ENCODE measurements at places on chromosomes 5 and 9.

DNA sequence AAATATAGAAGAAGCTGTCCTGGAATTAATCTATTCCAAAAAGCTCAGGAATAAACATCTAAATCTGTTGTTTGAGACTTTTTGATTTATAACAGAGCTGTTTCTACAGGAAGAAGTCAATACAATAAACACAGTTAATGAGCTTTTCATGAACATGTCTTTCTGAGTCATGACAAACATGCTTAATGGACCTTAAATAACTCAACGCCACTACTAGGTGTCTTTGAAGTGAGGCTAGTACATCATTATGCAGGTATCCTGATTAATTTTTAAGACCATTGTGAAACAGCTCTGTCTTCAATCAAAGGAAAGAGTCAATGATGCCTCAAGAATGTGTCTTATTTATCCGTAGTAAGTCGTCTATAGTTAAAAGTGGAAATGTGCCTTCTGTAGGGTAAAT, 131.6 kb downstream of the GABRB2 start:
- no peak for DNase-seq

- no peak for DNase-seq
These were observed 81.0 kb downstream of the ESM1 start for GRCh38 chr5:54904425-54904824.

GRCh38 chr5:173328844-173329490, 753 bp upstream of the STC2 start:
- no peak for DNase-seq

DNA sequence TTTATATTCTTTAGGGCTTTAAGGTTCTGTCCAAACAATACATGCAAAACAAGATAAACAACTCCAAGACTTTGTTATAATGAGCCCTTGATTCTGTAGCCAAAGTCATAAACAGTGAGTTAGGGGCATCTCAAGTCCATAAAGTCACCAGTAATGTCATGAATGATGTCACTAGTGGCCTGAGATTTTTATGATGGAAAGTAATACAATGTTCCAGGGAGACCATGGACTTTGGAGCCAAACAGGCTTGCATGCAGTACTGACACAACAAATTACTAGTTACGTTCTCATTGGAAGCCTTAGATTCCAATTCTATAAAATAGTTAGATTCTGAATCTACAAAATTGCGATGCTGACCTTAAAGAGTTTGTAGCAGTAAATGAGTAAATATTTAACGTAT, 280.0 kb downstream of the HINT1 start:
- no peak for DNase-seq

DNA sequence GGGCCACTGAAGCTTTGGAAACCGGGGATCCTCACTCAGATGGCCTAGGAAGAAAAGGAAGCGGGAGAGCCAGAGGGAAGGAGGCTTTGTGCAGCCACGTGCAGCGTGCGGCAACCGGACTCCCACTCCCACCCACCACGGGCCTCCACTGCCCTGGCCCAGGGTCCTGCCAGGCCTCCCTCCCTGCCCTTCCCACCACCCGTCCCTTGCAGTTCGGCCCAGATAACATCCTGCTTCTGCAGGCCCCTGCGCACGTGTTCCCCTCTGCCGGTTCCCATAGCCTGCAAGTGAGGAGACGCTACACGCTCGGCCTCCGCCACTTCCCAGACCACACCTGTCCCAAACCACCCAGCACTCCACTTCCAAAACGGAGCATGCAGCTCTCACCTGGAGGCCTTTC, 4.3 kb upstream of the LHX3 start:
- no peak for DNase-seq

DNA sequence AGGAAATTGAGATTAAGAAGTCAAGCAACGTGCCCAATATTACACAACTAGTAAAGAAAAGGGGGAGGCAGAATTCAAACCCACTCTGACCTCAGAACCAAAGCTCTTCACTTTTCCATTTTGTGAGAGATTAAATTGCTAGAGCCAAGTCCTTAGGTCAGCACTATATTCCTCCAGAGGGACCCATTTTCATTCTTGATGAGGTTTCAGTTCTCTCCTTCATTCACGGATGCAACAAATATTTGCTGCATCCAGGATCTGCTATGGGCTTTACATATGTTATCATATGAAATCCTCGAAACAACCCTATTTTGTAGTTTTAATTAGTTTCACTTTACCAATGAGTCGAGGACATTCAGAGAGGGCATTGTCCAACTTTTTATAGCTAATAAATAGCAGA, 239.2 kb downstream of the EFNA5 start:
- DNase-seq: no peak

- DNase-seq: no peak
These were observed 84.2 kb downstream of the GPBP1 start for GRCh38 chr5:57258052-57258451.

GRCh38 chr5:11675184-11675583, 229.1 kb downstream of the CTNND2 start:
- no peak for DNase-seq

DNA sequence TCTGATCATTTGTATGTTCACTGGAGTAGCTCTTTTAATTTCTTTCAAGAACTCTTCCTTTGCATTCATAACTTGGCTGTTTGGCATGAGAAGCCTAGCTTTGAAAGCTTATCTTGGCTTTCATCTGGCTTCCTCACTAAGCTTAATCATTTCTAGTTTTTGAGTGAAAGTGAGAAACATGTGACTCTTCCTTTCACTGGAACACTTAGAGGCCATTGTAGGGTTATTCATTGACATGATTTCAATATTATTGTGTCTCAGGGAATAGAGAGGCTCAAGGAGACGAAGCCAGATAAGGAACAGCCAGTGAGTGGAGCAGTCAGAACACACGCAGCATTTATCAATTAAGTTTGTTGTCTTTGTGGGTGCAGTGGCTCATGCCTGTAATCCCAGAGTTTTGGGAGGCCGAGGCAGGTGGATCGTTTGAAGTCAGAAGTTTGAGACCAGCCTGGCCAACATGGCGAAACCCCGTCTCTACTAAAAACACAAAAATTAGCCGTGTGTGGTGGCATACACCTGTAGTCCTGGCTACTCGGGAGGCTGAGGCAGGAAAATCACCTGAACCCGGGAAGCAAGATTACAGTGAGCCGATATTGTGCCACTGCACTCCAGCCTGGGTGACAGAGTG, 98.3 kb downstream of the UGCG start:
- DNase-seq: no peak

DNA sequence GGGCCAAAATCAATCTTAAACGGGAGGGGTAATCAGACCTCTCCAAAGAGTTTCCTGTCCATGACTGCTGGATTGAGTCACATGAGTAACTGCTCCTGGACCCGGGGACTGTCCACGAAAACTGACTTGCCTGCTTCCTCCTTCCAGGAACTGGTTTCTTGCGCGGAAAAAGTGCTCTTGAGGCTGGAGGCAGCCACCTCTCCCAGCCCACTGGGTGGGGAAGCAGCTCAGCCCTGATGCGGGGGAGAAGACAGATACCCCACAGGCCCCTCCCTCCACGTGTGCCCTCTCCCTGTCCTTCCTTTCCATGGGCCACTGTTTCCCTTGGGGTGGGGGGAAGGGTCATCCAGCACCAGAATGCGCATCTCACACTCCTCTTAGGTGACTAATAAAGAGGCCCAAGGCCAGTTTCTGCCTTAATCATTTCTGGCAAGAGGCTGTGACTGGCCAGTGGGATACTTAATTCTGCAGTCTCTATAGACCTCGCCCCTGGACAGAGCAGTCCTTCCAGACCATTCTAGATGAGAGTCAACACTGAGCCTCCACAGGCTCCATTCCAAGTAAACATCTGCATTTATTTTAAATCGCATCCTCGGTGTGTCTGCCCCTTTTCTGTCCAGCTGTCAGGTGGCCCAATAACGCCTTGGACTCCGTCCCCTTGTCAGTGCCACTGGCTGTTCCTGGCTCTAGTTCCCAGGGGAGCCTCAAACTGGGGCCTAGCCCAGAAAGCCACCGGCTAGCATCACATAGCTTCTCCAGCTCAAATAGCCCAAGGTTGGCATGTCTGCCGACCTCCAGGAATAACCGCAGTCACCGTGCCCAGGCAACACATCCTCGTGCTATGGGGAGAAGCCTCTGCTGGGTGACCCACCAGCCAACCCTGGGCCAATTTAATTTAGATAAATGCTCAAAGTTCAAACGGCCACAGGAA, 12.0 kb downstream of the REXO4 start:
- no peak for DNase-seq

Measured in stimulated activated CD8-positive, alpha-beta memory T cell treated with anti-CD3 and anti-CD28 coated beads, Interleukin-7, amount 100 ng/mL, for 48 hours (primary cell).